Activated CD4-positive, alpha-beta T cell treated with anti-CD3 and anti-CD28 coated beads, Interleukin-2, amount 50 U/mL, for 24 hours (primary cell): ENCODE measurements at places on chromosomes 6 and 20.

GRCh38 chr20:58008866-58009265 is 219.6 kb downstream of the ANKRD60 start:
- no peak for DNase-seq

GRCh38 chr6:132065556-132065955 is 114.4 kb upstream of the CCN2 start:
- no peak for DNase-seq

DNA sequence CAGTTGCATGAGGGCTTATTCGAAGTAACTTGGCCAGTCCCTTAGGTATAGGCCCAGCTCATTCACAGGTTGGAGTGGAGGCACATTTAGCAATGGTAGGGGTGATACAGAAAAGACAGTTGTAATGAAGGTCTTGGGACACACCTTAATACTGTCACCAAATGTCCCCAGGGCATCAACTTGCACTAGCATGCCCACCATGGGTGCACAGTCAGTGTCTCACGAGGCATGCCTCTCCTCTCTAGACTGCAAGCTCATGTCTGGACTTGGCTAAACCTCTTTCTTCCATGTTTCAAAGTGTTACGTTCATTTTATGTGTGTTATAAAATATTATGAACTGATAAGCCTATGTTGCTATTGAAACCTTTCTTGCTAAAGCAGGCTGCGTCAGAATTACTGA is 124.0 kb upstream of the ECI2 start:
- no peak for DNase-seq

DNA sequence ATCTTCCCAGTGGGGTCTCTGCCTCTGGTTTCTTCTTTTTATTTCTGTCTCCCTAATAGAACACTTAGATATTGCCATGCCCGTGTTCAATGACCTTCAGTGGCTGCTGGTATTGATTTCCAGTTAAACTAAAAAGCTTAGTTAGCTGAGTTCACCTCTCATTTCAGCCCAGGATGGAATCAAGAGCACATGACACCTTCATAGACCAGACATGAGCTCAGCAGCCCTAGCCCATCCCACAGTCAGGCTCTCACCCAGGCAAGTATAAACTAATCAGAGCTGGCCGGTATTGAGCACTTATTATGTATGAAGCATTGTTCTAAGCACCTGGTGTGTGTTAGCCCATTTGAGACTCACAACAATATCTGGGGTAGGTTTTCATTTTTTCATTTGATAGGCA is 33.7 kb upstream of the PLEKHG1 start:
- DNase-seq: no peak

DNA sequence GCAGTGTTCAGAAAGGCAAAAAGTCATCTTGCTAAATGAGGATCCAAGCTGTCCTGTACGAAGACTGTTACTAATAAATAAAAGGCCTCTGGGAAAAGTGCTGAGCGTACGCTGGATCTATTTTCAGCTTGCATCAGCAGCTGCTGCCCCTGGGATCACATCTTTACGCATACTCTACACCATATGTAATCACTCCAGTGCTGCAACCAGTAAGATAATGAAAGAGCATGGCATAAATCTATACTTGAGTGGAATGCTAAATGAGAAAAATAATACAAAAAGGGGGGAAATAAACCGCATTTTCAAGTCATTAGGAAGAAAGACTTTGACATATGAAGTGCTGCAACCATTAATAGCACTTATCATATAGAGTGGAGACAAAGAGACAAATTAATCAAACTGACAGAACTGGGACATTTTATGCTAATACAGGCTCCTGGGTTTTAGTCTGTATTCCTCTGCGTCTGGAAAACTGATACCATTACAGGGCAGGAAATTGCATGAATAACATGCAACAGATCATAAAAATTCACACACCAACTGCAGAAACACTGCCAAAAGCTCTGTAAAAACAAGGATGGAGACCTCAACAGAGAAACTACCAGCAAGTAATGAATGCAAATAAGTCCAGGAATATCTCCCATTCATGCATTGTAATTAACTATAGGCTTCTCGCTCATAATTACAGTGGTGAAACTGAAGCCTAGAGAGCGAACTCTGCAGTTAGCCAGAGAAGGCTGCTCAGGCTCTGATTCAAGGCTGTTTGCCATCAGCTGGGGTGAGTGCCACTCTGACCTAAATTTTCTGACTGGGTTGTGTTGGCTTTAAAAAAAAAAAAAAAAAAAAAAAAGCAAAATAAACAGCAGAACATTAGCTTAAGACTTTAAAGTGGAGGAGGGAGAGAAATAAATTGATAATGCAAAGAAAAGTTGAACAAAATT is 83.8 kb downstream of the GJA10 start:
- DNase-seq: no peak

GRCh38 chr20:6533351-6533750 is 234.1 kb upstream of the BMP2 start:
- no peak for DNase-seq

DNA sequence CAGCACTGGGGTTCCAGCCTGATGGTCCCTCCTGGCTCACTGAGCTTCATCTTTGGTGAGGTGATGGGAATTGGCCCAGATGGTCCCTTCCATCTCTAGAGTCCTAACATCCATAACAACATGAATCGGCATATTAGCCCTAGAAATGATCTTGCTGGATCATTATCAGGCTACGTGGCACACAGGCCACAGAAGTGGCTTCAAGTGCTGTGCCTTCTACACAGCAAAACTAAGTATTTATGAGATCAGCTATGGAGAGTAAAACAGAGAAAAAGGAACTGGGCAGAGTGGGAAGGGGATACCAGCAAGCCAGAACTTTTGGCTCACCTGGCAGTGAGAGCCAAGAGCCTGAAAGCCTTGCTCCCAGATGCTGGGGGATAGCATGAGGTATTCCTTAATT is 116.9 kb downstream of the TRERF1 start:
- no peak for DNase-seq

- no peak for DNase-seq
Measured at GRCh38 chr6:150157081-150157480, 14.2 kb downstream of the PPP1R14C start.

DNA sequence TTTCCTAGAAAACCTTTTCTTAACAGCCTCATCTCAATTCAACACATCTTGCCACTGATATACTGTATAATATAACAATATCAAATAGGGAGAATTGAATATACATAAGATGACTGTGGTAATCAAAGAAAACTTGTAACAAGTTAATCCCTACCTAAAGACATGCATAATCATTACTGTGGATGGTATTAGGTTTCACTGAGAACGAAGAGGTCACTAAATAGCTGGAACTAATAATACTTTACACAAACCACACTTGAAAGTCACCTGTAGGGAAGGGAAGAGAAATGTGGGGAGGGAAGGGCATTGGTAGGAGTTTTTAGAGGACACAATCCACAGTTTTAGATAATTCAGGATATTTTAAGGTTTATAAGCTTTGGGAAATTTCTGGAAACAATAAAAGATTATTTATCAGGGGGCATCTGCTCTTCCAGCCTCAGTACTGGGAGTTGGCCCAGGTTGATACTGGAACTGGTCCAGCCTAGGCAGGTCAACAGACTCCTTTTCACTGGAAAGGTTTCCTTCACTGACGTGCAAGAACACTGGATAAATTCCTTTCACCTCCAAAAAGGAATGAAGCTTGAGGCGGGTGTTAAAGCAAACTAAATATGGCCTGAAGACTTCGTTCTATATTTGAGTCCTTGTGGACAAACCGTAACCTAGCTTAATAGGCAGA is 44.0 kb downstream of the MAP7 start:
- no peak for DNase-seq

DNA sequence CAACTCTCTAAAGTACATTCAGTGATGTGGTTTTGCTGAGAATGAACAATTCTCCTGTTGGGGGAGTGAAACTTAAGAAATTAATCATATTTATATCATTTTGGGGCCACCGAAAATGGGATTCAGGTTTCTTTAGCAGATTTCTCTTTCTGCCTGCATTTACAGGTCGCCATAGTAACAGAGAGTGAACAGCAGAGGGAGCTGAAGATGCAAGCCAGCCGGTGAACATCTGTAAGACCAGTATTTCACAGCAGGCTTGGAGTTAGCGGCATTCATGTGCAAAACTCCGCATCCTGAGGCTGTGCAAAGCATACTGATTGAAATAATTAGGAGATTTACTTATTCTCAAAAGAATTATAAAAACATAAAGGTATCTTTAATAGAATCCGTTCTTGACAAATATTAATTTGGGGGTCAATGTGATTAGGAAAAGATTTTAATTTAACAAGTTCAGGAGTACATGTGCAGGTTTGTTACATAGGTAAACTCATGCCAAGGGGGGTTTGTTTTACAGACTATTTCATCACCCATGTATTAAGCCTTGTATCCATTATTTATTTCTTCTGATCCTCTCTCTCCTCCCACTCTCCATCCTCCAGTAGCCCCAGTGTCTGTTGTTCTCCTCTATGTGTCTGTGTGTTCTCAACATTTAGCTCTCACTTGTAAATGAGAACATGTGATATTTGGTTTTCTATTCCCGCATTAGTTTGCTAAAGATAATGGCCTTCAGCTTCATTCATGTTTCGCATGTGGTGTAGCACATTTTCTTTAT is 17.8 kb upstream of the HSF2 start:
- DNase-seq: no peak

DNA sequence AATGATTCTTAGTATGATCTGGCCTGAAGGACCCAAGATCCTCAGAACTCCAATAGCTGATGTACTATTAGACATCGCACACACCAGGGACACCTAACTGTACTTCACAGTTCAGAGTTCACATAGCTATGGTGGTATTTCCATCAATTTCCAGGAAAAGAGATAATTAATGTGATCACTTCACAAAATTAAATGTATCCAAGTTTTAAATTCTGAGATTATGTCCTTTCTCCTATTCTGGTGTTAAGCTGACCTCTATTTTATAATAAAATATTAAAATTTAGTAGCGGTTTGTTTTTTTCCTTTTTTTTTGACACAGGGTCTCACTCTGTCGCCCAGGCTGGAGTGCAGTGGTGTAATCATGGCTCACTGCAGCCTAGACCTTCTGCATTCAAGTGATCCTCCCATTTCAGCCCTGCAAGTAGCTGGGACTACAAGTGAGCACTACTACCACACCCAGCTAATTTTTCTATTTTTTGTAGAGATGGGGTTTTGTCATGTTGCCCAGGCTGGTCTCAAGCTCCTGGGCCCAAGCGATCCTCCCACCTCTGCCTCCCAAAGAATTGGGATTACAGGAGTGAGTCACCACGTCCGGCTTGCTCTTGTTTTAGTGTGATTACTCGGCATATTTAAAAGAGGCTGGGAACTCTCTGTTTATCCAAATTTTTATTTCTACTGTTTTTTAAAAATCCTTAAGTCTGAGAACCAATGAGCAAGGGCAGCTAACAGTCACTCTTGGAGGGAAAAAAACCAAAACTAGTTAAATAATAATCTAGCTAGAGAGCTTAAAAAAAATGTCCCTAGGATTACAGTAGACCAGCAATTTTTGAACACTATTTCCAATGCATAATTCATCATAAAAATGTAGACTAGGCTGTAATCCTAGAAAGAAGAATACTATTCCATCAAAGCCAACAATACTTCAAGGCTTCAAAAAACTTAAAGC is 16.0 kb downstream of the KIF13A start:
- DNase-seq: no peak

GRCh38 chr6:85449818-85450759 is at the start of gene NT5E:
TSS of gene NT5E (plus strand) at chr6:85450083. CDS start at chr6:85450140, 57 bp downstream.
- no peak for DNase-seq

DNA sequence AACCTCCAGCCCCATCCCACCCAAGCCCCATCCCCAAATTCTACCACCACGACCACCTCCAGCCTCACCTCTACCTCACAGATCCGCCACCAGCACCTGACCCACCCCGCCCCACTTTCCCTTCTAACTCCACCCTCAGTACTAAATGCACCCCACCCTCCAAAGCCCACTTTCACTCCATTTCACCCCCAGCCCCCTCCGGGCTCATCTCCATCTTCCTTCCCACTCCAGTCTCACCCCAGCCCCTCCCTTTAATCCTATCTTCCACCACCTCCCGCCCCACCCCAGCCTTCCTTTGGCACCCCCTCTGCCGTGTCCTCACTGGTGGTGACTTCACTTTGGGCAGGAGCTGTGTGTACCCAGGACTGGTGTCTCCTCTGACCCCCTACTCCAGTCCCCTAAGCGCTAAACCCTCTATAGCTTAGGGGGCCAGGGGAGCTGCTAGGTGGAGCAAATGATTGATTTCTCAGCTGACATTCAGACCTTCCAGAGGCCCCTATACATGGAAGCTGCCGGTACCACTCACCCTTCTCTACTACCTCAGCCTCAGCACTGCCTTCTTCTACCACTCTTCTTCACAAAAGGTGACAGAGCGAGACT is 2.8 kb upstream of the NSFL1C start:
- no peak for DNase-seq

DNA sequence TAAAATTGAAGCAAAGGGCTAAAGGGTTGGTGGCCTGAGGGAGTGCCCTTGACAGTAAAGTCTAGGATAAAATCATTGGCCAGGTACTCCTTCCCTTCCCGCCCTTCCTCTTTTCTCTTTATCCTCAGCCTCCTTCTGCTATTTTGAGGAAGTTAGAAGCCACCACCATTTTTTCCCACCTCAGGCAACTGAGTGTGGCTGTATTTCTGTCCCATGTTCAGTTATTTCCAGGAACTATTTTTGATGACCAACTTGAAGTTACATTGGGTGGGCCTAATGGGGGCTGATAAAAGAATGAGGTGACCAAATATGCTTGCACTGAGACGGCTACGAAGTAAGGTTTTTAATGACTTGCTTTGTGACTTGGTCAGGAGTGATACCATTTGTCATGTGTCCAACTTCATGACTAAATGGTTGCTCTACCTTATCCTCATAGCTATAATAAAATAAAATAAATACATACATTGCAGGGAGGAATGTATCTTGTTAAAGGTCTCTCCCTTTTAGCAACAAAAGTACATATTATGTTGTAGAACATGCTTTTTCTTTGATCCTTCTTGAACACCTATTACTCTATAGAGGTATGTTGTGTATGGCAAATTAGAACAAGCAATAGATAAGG is 12.0 kb downstream of the PTPN1 start:
- no peak for DNase-seq

GRCh38 chr6:43628393-43629103 is 516 bp downstream of the GTPBP2 start:
- no peak for DNase-seq

GRCh38 chr6:25359191-25359861 is 80.2 kb downstream of the CARMIL1 start:
- no peak for DNase-seq

DNA sequence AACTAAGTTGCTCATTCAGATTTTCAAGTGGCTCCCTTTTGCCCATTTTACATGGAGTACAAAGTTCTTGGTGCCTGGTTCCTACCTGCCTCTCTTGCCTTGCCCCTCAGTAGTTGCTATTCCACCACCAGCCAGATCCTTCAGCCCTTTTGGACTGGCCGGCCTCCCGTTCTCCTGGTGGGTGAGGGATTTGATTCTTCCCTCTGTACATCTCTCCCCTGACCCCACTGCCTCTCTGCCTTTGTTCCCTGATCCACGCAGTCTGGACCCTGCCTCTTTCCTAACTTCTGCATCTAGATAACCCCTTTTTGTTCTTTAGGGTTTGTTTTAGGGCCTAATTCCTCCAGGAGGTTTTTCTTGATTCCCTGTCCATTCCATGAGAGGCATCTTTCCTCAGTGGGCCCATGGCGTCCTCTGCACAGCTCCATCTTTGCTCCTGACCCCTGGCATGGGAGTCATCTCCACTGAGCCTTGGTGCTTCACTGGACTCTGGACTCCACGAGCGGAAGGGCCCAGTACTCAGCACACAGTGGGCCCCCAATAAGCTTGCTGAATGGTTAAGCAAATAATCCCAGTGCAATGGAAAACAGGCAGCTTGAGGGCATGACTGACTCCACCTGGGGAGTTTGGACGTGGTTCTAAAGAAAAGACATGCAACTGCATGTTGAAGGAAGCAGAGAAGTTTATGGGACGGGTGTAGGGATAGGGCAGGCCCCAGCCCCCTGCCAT is 309.3 kb upstream of the SUPT3H start:
- DNase-seq: no peak
